ENCODE measurements at places on chromosomes 7 and 10.

GRCh38 chr10:91590904-91591796, 41.7 kb downstream of the PPP1R3C start:
- peak; percentile 34 for DNase-seq

DNA sequence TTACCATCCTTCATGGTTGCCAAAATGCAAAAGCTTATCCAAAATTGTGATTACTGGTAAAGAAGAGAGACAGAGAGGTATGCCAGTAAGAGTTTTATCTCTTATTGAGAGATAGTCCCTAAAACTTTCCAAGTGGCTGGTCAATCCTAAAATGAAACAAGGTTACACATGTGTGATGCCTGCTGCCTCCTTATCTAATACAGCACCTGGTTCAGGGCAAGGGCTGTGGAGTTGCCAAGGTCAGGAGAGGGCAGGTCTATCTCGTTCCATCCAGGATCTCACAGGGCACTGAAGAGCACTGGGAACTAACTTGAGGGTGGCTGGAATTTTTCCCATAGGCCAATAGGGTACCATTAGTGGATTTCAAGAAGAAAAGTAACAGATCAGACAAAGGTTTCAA, 18.3 kb downstream of the VOPP1 start:
- no peak for DNase-seq

DNA sequence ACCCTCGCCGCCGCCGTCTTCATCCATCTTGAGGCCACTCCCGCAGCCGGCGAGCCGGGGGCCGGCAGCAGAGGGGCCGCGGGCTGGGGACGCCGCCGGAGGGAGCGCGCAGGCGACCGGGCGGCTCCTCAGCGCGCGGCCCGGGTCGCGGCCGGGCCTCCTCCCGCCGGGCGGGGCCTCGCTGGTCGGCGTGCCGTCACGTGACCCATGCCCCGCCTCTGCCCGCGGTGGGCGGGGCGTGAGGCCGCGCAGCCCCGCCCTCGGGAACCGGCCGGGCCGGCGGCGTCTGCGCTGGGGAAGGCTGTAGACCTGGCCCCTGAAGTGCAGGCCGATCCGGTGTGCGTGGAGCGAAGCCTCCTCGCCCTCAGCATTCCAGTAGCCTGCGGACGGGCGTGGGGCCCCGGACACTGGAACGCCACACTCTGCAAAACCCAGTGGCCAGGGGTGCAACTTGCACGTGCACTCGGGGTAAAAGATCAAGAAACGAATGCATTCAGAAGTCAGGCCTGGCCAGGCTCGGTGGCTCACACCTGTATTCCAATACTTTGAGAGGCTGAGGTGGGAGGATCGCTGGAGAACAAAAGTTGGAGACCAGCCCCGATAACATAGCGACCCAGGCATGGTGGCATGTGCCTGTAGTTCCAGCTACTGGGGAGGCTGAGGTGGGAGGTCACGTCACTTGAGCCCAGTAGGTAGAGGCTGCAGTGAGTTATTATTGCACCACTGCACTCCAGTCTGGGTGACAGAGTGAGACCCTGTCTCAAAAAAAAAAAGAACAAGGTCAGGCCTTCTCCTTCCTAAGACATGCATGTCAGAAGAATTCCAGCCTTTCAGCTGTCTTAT, at the start of gene CYTH3:
Gene CYTH3 (minus strand): TSS at position 144 of the 843 bp plus-strand sequence. CDS start 117 bp downstream, at position 27.
- DNase-seq: peak; percentile 98

- DNase-seq: no peak
Observed at GRCh38 chr7:148700661-148701064, 2.0 kb downstream of the CUL1 start.

DNA sequence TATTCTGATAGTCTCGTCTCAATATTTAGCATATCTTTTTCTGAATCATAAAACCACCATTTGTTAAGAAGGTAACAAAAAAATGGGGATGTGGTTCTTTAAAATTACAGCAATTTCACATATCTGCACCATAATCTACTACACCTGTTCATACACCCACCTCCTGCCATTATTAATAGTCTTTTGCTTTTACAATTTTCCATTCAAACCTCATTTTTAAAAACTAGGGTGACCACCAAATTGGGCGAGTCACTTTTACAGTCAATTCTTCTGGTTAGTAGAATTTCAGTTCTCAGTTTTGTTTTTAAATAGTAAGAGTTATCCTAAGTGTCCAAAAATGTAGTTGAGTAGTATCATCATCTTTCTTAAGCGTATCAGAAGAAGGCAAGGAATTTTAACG, 48.4 kb upstream of the GSAP start:
- no peak for DNase-seq
